ENCODE measurements at places on chromosomes 11 and 22.

DNA sequence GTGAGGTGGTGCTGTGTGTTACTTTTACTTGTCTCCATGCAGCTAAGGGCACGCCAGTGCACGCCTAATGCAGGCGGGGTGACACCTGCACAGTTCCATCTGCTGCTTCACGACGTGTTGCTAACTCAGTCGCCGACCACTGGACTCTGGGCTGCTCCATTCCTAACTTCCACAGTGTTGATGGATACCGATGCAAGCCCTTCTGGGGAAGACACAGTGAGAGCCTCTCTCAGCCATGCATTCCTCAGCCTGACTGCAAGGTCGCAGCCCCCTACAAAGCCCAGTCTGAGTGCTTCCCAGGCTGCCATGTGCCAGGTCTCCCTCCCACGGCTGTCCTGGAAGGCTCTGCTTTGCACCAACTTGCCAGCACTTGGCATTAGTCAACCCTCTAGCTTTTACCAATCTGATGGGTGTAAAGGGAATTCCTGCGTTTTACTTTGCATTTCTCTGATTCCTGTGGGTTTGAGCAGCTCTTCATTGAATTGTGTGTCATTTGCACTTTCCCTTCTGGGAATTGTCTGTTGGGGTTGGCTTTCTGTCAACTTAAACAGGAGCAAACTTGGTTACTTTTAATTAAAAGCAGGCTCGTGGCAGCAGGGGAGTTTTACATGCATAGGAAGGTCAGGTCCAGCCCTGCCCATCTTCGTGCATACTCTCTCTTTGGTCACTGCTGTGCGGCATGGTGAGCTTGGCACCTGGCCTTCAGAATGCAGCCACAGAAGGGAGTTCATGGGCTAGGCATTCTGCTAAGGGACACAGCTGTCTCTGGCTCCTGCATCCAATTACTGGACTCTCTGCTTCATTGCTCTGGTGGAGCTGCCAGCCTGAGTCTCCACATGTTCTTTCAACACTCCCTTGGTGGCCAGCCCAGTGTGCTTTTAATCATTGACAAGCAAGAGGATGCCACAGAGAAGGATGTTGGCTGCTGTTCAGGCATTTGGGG lies 34.6 kb upstream of the SHANK2 start:
- DNase-seq, result no peak

DNA sequence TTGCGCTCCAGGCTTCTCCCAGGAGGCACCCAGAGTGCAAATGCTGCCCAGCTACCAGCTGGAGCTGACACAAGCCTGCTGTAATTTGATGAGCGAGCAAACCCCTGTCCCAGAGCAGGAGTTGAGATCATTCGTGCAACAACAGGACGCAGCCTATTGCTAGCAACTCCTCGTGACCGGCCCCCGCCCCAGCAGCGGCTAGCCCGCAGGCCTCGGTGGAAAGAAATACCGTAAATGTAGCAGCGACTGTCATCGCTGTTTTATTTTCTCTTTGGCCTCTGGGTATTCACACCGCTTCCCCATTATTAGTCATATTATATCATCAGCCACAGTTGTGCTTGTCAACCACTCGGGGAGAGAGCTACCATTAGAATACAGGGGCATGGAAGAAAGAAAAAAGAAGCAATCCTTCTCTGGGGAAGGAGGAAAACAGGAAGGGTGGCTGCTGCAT lies 59.2 kb upstream of the ATXN10 start:
- DNase-seq, result no peak

GRCh38 chr22:44711241-44711560 lies 9.2 kb downstream of the PRR5 start:
- no peak for DNase-seq

- DNase-seq, result no peak
Measured at GRCh38 chr11:36534276-36534840, 24.3 kb upstream of the TRAF6 start.

DNA sequence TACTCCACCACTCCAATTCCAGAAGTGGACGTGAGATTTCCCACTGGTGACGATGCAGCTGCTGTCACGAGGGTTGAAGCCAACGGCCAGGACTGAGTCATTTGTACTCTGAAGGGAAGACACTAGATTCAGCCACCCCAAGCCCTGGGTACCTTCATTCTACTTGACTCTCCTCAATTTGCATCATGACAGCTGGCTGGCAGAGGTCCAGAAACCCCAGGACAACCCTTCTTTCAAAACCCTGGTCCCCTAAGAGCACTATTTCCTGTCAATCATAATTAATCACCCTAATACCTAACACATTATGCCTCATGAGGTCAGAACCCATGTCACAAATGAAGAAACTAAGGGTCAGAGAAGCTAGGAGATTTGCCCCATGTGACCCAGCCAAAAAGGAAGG lies 4.9 kb downstream of the EML3 start:
- DNase-seq, result no peak

GRCh38 chr22:48797731-48798130 lies 1029.9 kb downstream of the BRD1 start:
- no peak for DNase-seq

GRCh38 chr11:104946907-104947306 lies 21.5 kb downstream of the CASP4 start:
- DNase-seq, result no peak

DNA sequence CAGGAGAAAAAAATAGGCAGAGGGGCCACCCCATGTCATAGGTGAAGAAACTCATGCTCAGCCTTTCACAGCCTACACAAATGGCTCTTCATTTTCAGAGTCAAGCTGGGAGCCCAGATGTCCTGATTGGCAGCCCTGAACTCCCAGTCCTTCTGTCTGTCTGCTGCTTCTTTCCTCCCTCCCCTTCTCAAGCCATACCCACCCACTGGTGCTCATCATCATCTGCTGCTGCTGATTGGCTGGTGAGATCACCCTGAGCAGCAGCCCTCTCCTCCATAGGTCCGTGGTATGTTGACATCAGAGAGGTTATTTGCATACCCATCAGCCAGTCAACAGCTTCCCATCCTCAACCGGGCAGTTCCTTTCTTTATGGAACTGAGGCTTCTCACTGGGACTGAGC lies 46.1 kb upstream of the PRDM11 start:
- no peak for DNase-seq

GRCh38 chr11:115097796-115098408 lies 406.3 kb downstream of the CADM1 start:
- DNase-seq, result no peak

- no peak for DNase-seq
Measured at GRCh38 chr11:107275632-107276031, 182.0 kb downstream of the CWF19L2 start.

DNA sequence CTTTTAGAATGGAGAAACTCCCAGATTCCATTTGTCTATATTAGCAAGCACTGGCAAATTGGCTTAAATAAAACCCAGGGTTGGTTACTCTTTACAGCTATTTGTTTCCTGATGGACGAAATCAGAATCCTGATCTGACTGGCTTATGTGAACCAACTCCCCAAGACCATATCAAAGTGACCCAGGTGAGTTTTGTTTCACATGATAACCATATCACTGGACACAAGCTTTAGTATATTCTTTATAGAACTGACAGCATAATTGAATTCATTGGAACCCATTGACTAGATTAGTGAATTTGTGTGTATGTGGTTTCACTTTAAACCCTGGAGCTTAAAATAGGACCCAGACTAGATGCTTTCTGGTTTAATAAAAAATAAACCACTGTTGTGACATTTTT lies 39.3 kb downstream of the MCAM start:
- no peak for DNase-seq

- DNase-seq, result no peak
Measured at GRCh38 chr11:82980292-82980691, 78.8 kb downstream of the DDIAS start.

DNA sequence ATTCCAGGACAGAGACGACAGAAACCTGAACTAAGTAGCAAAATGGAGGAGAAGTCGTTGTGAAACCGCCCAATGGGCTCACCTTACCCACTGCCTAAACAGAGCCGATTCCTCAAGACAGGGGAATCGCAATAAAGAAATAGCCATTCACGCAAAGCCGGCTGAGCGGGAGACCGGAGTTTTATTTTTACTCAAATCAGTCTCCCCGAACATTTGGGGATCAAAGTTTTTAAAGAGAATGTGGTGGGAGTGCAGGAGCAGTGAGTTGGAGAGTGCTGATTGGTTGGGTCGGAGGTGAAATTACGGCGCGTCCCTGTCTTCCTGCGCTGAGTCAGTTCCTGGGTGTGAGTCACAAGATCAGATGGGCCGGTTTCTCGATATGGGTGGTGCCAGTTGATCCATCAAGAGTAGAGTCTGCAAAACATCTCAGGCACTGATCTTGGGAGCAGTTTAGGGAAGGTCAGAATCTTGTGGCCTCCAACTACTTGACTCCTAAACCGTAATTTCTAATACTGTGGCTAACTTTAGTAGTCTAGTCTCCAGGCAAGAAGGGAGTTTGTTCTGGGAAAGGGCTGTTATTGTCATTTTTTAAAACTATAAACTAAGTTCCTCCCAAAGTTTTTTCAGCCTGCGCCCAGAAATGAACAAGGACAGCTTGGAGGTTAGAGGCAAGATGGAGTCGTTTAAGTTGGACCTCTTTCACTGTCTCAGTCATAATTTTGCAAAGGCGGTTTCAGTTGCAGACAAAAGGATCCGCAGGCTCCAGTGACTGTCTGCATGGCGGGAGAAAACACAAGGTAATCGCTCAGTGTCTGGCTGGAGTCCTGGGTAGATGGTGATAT lies 34.1 kb downstream of the OR4D9 start:
- no peak for DNase-seq

DNA sequence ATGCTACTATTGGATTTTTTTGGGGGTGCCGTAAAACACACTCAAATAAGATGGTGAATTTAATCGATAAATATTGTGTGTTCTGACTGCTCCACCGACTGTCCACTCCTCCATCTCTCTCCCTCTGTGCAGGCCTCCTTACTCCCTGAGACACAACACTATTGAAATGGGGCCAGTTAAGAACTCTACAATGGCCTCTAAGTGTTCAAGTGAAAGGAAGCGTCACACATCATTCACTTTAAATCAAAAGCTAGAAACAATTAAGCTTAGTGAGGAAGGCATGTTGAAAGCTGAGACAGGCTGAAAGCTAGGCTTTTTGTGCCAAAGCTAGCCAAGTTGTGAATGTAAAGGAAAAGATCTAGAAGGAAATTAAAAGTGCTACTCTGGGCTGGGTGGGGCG lies 156.7 kb downstream of the CTTN start:
- DNase-seq, result no peak

DNA sequence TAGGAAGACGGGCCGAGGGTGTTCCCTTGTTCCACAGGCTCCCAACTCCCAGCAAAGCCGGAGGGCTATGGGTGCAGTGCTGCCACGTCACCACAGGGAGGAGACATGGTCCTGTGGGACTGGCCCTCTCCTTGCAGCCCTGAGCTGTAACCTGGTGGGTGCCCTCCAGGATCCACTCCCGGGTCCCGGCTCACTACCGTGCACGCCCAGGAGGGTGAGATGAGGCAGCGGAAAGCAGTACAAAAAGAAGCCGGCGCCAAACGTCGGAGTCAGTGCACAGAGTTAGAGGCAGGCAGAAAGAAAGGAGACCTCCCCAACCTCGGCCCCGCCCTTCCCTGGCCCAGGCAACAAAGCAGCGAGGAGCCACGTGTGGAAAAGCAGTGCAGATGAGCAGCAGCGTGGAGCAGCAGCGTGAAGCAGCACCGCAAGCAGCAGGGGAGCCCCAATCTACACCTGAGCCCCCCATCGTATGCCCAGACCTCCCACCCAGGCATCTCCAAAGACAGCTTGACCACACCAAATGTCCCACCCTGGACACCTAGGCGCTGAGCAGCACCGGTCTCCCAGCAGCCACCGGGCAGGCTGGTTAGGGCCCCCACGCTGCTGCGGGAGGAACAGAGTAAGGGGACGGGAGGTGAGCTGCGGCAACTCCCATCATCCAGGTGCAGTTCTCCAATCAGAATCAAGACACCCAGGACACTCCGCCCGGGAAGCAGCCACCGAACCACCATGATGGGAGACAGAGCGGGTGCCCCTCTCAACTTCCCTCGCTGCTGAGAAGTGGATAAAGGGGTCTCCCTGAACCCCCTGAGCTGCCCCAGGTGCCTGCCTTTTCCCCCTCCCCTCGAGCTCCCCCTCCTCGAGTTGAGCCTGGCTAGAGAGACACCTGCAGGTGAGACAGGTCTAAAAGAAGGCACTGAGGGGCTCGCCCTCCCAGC lies 28.8 kb downstream of the IGSF9B start:
- no peak for DNase-seq

- DNase-seq, result no peak
Measured at GRCh38 chr11:36073411-36074203, 129.7 kb downstream of the LDLRAD3 start.

- no peak for DNase-seq
Measured at GRCh38 chr11:105027678-105028077, 4.7 kb upstream of the CASP5 start.

- DNase-seq, result no peak
Measured at GRCh38 chr22:47465809-47466208, 703.4 kb downstream of the TBC1D22A start.

Data from stimulated activated CD4-positive, alpha-beta T cell treated with anti-CD3 and anti-CD28 coated beads, Interleukin-1b, Interleukin-23, amount 100 ng/mL, for 24 hours (primary cell).